NCI-H69 (cell line): ENCODE measurements at places on chromosomes 5 and 9.
A peak's percentile ranks its signal among the peaks of the same experiment; 100 is the strongest.

DNA sequence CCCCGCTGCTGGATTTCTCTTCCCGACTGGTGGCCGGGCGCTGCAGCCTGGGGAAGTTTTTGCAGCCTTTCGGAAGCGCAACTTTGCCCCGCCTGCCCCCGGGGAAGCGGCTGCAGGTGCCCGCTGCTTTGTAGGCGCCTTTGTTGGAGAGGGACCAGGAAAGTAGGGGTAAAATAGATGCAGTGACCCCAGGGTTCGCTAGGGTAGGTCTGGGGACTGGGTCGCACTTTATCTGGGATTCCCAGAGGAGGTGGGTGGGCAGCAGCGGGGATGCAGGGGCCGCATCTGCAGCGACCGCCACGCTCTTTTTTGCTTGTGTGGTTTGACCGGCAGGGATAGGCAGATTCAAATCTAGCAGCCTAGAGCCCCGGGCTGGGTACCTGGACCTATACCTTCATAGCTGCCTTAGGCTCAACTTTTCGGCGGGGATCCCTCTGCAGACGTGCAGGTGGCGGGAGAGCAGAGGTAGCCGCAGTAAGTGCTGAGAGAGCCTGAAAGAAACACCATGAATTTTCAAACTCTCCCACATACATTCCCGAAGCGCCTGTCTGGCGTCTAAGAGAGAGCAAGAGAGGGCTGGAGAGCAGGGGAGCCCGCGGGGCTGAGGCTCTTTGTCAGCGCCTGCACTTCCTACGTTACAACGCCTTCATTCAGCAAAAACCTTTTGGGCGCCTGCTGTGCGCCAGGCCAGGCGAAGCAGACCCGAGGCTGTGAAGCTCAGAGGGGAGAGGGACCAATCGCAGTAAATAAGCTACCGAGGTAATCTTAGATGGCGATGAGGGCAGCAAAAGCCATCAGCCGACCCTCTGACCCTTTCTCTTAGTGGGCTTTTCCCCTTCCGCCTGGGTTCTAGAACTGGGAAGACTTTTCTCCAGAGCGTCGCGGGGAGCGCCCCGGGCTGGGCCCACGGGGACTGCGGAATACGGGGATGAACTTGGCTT, 642 bp downstream of the SV2C start:
- peak; percentile 62 for DNase-seq

GRCh38 chr5:150163547-150164059, 3.0 kb upstream of the CDX1 start:
- DNase-seq = peak; percentile 47

- DNase-seq = peak; percentile 58
Observed at GRCh38 chr5:103929338-103930013, 366.9 kb upstream of the NUDT12 start.

GRCh38 chr9:91001146-91001611, 199.6 kb downstream of the SYK start:
- DNase-seq = peak; percentile 96

- DNase-seq = no peak
Observed at GRCh38 chr9:109616571-109617120, 118.5 kb upstream of the PTPN3 start.

DNA sequence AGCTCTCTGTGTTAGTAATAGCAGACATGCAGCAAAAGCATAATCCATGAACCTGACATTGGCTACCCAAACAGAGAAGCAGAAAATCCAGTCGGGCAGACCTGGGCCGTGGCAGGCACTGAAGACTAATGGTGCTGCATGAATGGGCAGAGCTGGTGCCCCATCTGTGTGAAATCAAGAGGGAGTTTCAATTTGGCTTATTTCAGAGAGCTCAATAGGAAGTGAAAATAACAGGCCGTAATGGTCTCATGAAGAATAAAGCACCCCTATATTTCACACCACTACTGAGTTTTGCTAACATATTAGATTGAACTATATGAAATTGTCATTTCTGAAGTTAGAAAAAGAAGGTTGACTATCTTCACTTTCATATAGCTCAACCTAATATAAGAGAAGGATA, 149.7 kb downstream of the ENC1 start:
- no peak for DNase-seq

DNA sequence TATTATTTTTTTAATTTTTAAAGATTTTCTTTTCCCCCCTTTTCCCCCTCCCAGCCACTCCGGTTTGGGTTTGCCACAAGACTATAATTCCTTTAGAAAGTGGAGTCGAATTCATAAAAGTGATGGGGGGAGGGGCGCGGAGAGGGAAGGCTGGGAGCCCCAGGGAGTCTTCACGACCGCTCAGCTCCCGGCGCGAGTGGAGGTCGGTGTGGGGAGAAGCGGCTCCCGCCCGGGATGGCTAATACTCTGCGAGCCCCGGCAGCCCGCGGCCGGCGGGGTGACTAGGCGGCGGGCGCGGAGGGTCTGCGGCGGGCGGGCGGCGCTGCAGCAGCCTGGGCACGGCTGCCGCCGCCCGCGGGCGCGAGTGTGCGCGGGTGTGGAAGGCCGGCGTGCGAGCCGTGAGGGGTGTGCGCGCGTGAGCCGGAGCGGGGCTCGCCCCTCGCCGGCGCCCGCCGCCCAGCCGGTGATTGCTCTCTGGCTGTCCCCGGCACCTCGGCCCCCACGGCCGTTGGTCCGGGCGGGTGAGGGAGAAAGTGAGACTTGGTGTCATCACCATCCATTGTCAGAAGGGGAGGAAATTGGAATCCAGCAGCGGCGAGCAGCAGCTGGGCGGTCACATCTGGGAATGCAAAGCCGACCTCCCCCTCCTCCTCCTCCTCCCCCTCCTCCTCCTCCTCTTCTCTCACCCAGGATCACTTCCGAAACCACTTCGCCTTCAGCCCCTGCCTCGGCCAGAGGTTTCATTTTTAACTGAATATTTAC, at the start of gene PARP8:
Gene PARP8, plus strand, starts transcription at position 377 of the 762 bp plus-strand sequence. CDS start 459 bp downstream, outside the sequence.
- peak; percentile 39 for DNase-seq

DNA sequence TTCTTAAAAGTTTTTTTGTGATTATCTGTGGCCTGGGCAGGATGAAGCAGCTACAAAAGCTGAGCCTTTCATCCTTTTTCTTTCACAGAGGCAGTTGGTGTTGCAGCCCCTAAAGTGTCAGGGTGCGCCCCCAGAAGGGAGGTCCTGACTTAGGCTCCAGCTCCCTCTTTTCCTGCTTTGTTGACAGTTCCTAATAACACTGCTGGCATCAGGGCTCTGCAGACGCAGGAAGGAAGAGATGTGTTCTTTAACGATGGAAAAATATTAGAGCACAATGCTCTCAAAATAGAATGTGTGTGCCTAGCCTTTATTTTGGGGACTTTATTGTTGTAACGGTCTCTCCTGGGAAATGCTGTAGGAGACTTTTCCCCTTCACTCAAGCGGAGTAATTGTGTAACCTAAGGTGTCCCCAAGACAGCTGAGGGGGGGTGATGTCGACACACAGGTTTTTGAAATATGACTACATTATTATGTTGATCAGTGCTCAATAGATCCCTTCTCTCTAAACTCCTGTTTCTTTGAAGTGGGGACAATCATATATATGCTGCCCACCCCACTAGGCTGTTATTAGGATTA, 135.6 kb downstream of the SEMA6A start:
- peak; percentile 30 for DNase-seq
